Heart right ventricle (tissue), 16 donors: ENCODE measurements at places on chromosomes 5 and 9.

- no peak for DNase-seq
Observed at GRCh38 chr9:137281345-137282116, 4.0 kb downstream of the TOR4A start.

DNA sequence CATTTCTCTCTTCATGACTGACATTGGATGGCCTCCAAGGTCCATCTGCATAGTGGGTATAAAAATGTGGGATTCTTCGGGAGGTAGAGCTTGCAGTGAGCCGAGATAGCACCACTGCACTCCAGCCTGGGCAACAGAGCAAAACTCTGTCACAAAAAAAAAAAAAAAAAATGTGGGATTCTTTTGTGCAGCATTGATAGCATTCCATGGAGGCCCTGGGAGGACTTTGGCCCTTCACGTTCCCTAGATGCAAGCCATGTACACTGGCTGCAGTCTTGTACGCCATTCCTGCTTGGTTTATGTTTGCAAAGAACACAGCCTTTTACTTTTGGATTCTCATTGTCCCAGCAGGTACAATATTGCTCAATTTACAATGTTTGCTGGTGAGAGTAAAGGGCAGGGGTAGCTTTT lies 157.8 kb downstream of the SLCO4C1 start:
- no peak for DNase-seq

- DNase-seq = no peak
Observed at GRCh38 chr9:8822667-8823025, 1023.1 kb upstream of the DMAC1 start.

DNA sequence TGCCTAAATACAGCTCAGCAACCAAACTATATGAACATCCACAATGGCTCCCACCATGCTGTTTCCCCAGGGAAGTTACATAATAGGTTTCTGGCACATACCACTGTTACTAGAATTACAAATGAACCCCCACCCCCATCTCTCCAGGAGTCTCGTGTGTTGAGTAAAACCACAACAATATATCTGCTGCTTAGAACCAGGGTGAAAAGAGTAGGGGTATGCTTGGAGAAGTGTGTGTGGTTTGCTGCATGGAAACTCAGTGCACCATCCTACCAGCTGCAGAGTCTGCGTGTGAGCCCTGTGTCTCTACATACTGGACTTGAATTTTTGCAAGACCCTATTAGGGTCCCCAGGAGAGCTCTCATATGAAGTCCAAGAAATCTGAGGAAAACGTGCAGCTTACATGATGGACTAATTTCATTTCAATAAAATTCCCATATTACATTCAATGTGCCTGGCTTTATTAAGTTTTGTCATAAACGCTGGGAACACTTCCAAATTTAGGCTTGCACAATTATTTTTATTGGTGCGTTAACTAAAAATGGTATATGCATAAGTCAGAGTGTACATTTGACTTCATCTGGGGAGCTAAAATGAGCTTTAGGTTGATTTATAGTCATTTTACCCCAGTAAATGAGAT lies 104.5 kb upstream of the NFIB start:
- DNase-seq = no peak

- DNase-seq = no peak
Observed at GRCh38 chr5:133455676-133456075, 156.7 kb downstream of the FSTL4 start.

- DNase-seq = no peak
Observed at GRCh38 chr5:83815661-83816060, 95.0 kb upstream of the HAPLN1 start.

DNA sequence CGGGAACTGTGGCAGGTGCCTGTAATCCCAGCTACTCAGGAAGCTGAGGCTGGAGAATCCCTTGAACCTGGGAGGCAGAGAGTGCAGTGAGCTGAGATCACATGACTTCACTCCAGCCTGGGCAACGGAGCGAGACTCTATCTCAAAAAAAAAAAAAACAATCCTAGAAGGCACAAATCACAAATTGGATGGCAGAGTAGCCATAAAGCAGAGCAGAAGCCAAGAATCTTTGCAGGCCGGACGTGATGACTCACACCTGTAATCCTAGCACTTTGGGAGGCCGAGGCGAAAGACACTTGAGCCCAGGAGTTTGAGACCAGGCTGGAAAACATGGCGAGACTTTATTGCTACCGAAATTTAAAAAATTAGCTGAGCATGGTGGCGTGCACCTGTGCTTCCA lies 9.2 kb upstream of the FUBP3 start:
- DNase-seq = no peak

GRCh38 chr9:110928599-110928998 lies 109.7 kb downstream of the LPAR1 start:
- DNase-seq = no peak

DNA sequence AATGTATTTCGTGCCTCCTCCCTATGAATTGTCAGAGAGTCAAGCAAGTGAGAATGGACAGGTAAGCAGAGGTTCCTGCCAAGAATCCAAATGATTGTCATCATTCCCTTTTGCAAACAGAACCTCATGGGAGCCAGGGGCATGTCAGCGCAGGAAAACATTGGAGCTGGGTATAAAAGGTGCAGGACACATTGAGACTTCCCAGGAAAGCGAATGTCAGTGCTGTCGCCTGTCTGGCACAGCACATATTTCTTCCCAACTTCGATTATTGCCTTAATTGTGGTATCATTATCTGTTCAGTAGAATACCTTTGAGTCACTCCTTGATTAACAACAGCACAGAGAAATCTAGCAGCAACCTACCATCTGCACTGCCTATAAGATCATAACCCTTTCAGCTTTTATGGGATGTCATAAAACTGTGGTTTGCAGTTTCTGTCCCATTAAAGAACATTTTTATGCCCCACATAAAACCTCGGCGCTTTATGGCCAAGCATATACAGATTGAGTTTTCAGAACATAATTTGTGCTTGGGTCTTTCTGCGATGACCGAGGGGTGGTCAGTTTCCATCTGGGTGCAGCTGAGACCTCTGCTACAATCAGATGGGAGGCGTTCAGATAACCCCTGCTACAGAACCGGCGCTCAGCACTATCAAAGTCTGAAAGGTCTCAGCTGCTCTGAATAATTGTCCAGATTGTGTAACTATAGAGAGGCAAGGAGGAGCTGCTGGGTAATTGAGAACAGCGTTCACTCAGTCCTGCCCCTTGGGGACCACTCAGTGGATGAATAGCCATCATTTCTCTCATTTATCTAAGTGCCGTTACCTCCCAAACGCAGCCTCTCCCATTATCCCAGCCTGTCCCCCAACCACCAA lies 30.9 kb upstream of the WWC1 start:
- no peak for DNase-seq

DNA sequence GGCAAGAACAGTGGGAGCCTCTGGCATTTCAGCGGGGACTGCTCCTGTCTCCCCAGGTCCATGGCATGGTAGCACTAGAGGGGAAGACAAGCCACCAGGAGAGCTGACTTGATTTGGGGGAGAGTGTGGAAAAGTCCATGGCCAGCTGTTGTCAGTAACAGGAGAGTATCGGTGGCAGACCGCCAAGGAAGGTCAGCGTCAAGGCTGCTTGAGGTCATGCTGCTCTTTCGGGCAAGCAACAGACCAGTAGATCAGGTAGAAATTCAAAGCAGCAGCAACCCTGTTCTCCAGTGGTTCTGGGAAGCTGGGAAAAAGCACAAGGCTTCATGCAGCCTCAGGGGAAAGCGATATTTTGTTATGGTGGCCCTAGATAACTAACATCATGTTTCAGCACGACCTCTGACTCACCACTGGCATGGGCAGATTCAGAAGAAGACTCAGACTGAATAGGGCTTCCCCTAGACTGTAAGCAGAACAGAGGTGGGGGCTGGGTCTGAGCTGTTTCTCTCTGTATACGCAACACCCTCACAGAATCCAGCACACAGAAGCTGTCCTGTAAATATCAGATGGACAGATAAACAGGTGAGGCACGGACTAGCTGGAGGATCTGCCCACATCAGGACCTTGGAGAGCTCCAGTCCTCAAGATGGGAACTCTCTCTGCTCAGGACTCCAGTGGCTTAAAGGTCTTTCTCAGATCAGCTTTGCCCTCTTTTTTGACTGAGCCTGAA lies 35.2 kb upstream of the PLEKHG4B start:
- no peak for DNase-seq

DNA sequence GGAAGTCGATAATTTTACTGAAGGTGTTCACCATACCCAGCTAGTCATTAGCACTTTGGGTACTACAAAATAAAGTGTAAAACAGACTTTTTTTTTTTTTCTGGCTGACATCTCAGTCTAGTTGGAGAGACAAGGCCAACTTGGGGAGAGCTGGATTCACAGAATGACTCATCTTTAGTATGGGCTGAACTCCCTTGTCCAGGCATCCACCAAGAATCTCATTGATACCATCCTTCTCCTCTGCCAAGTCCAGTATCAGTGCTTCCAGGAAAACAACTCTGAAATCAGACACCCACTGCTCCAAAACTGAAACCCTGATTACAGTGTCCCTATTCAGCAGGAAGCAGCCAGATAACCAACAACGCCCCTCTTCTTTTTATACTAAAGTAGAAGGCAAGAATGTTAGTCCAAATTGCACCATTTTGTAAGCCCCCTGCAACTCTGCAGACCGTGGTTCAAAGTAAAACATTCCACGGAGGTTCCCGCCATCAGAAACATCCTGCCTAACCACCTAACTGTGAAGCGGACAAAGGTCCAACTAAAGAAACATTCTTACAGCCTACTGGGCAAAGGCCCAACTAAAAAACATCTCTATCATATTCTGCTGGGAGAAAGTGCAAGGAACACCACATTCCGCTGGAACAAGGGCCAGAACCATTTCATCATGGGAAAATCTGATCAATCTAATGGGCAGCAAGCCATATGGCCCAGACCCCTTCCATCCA lies 728.2 kb downstream of the BRINP1 start:
- no peak for DNase-seq

DNA sequence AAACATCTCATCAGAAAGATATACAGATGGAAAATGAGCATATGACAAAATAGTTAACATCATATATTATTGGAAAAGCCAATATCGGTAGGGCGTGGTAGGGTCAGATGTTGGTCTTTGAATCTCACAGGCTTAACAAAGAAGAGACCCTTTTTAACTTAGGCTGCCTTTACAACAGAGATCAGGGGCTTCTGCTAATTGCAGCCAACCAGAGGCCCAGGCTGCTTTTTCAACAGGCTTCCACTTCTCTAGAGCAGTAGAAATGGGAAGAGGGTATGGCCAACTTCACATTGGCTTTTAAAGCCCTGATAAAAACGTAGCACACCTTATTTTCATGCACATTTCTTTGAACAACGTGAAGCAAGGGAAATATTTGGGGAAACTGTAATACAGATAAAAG lies 764.3 kb upstream of the CTNND2 start:
- no peak for DNase-seq

GRCh38 chr9:71058660-71059059 lies 62.8 kb downstream of the TRPM3 start:
- DNase-seq = no peak

- DNase-seq = no peak
Observed at GRCh38 chr5:1547655-1548054, 23.9 kb upstream of the LPCAT1 start.

DNA sequence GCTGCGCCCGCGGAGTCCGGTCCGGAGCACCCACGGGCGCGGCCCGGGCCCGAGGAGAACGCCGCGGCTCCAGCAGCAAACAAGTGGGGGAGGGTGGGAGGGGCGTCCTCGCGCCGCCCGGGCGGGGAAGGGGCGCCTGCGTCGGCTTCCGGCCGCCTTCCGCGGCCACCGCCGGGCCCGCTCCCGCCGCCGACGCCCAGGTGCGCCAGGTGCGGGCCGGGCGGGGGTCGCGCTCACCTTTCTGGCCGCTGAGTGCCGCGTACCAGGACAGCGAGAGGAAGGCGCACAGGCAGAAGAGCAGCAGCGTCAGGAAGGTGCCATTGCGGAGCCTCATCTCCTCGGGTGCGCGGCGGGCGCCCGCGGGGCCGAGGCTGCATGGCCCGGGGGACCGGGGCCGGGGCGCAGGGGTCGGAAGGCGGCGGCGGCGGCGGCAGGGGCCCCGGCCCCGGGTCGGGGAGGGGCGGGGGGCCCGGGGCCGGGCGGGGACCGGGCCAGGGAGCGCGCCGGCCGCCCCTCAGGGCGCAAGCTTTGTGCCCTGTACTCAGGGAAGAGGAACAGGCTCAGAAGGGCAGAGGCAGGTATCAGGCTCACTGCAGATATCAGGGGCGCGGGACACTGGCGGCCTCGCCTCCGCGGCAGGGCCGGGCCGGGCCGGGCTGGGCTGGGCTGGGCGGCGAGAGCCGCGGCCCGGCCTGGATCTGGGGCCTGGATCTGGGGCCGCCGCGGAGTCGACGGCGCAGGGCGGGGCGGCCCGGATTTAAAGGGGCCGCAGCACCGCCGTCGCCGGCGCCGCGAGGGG lies at the start of gene MGAT4B:
Gene MGAT4B, minus strand, starts transcription at position 617 of the 799 bp plus-strand sequence. Its CDS starts 283 bp downstream, at position 334.
- peak; percentile 68 for DNase-seq

DNA sequence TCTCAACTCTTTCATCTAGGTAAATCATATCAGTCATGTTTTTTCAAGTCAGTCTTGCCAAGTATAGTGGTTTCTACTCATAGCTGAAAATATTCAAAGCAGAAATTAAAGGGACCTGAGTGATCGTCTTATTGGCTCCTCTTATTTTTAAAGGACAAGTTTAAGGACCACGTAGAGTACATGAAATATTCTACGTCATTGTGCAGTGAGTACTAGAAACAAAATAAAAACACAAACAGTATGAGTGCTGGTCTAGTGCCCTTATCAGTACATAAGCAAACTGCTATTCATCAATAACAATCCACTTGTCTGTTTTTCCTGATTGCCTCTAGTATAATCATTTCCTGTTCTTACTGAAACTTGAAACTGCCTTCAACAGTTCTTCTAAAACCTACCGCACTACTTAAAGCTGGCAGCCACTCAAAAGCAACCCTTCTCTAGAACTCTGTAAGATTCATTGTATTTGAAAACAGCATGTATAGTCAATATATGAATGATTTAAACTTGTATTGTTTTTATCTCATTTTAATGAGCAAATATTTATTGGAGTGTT lies 853.7 kb downstream of the TAF11L14 start:
- no peak for DNase-seq

GRCh38 chr5:142210864-142211412 lies 102.4 kb downstream of the NDFIP1 start:
- DNase-seq = no peak

DNA sequence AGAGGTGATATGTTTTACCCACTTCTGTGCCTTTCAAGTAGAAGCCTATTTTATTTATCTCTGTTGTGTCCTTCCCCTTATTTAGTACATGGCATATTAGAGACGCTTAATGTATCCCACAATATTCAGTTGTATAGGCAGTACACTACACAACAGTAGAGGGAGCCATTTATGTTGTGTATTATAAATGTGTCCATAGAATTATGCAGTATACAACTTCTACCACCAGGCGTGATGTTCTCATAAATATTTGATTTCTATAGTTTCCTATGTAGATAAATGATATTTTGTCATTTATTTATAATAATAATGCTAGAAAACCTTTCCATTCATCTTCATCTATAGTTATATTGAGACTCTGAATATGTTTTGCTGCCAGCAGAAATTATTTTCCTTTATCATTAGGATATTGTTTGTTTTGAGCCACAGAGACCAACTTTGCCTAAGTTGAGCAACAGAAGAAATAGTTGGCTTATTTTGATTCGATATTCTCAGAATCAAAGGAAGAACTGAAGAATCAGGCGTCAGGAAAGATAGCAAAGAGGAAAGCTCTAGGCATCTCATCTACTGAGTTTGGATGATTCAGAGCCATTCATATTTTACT lies 81.7 kb downstream of the ADAMTS19 start:
- no peak for DNase-seq
